ENCODE measurements at places on chromosomes 2 and 18. TPM values are rescaled to one million over a fixed set of nuclear protein-coding genes. Genes with fewer than 3 reads are reported as not detected.
A peak's percentile ranks its signal among the peaks of the same experiment; 100 is the strongest.

DNA sequence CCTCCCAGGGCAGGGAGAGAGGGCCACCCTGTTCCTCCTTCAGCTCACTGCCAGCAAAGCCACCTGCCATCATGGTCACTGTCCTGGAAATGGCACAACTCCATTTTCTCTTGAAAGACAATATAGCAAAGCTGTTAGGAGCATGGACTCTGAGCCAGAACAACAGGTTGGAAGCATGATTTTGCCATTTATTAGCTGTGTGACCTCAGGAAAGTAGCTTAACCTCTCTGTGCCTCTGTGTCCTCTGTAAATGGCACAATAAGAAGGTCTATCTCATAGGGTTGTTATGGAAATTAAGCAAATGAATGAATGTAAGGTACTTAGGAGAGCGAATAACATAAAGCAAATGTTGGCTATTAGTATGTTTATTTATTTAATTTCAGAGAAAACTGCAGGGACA is 730.4 kb upstream of the ID2 start:
- no peaks in the 10 kb centered on the region for H3K4me1 ChIP-seq
- H3K4me3 ChIP-seq = no peak overlapping the region
- H3K27ac ChIP-seq = no peak overlapping the region

DNA sequence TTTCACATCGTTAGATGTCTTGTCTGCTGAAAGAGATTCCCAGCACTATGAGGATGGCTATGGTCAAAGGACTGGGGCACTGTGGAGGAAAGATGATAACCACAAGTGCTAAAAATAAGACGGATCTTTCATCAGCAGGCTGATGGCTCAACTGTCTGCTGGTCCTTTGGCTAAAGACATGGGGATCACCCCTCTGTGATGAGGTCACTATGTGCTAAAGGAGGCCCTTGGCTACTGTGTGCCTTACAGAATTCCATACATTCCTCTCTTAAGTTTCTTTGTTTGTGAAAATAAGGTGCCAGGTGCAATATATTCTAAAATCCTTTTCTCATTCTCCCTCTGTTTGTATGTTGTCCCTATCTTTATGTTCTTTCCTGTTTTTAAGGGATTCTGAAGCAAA is 39.7 kb upstream of the LYPD6 start:
- no peaks in the 10 kb centered on the region for H3K4me1 ChIP-seq
- no peaks in the 10 kb centered on the region for H3K27me3 ChIP-seq
- no peaks in the 10 kb centered on the region for H3K36me3 ChIP-seq
- H3K4me3 ChIP-seq = no peak overlapping the region
- no peak overlapping the region for H3K27ac ChIP-seq
- DNase-seq = no peak

The CNDP1 gene
- not detected for total RNA-seq

GRCh38 chr2:47254464-47254863 is 99.4 kb upstream of the STPG4 start:
- no peak overlapping the region for H3K27ac ChIP-seq
- H3K27me3 ChIP-seq = no peaks in the 10 kb centered on the region
- no peak for DNase-seq
- no peak overlapping the region for H3K4me3 ChIP-seq
- no peaks in the 10 kb centered on the region for H3K4me1 ChIP-seq

The ACMSD gene
- total RNA-seq = not detected

The SCG2 gene
- 27.0 TPM for total RNA-seq

DNA sequence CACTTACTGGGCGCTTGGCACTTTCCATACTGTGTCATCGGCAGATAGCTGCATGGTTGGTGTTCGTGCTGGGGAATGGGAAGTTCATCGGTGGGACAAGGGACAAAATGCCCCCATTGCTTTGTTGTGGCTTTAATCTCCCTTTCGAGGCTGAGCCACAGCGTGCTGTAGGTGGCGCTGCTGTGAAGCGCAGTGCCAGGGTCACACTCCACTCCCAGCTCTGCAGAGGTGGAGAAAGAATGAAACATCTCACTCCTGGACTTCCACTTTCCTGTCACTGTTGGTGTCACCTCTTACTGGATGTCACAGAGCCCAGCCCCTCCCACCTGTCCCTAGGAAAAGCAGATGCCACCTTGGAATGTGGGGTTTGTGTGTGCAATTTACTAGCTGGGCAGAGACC is 8.7 kb downstream of the TYMS start:
- peaks cover 59% of the 10 kb centered on the region for H3K36me3 ChIP-seq
- no peak for DNase-seq
- H3K27ac ChIP-seq = no peak overlapping the region
- H3K4me1 ChIP-seq = no peaks in the 10 kb centered on the region
- no peak overlapping the region for H3K4me3 ChIP-seq

- H3K27ac ChIP-seq = no peak overlapping the region
- peaks cover 7% of the 10 kb centered on the region for H3K4me1 ChIP-seq
- DNase-seq = no peak
- no peaks in the 10 kb centered on the region for H3K36me3 ChIP-seq
These were observed 7.1 kb upstream of the PKDCC start for GRCh38 chr2:42040643-42041278.

GRCh38 chr2:74696829-74697228 is 42.8 kb downstream of the SEMA4F start:
- H3K27me3 ChIP-seq = no peaks in the 10 kb centered on the region
- no peaks in the 10 kb centered on the region for H3K4me1 ChIP-seq

- H3K4me1 ChIP-seq = no peaks in the 10 kb centered on the region
- peaks cover 14% of the 10 kb centered on the region for H3K27me3 ChIP-seq
- peak; percentile 22 for DNase-seq
- no peaks in the 10 kb centered on the region for H3K36me3 ChIP-seq
These were observed 242.5 kb downstream of the RPIA start for GRCh38 chr2:88933980-88934379.

DNA sequence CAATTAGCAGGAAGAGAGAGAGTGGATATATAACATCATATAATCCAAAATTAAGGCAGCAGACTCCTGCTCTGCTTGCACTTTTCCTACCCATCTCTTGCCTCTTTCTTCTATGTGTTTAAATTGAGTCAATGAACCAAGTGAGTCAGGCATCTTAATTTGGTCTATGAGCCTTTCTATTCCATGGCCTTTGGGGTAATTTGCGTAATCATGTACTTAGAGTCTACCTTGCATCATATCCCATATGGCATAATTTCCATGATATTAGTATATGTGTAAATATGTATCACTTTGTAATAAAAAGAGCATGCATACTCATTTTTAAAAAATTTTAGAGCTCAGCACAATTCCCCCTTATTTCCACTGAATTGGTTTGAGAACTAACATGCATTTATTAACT is 555.2 kb downstream of the STK39 start:
- H3K36me3 ChIP-seq = no peaks in the 10 kb centered on the region
- DNase-seq = no peak
- H3K4me1 ChIP-seq = no peaks in the 10 kb centered on the region
- H3K27me3 ChIP-seq = no peaks in the 10 kb centered on the region

- H3K4me1 ChIP-seq = no peaks in the 10 kb centered on the region
- H3K4me3 ChIP-seq = no peak overlapping the region
- H3K36me3 ChIP-seq = peaks cover 9% of the 10 kb centered on the region
- DNase-seq = no peak
These were observed 82.0 kb downstream of the DNMT3A start for GRCh38 chr2:25259737-25260124.

GRCh38 chr18:2655178-2655953 is at the start of gene SMCHD1:
Gene SMCHD1 (plus strand): TSS chr18:2655726. CDS start chr18:2656076, 350 bp downstream.
- H3K27me3 ChIP-seq = no peaks in the 10 kb centered on the region
- H3K36me3 ChIP-seq = no peaks in the 10 kb centered on the region
- DNase-seq = peak; percentile 92
- peak within 1 kb of the TSS; percentile 98 for H3K4me3 ChIP-seq
- H3K27ac ChIP-seq = peak within 1 kb of the TSS; percentile 97
- peaks cover 5% of the 10 kb centered on the region for H3K4me1 ChIP-seq

GRCh38 chr18:22311301-22311700 is 106.4 kb downstream of the CTAGE1 start:
- H3K4me1 ChIP-seq = no peaks in the 10 kb centered on the region
- H3K27ac ChIP-seq = no peak overlapping the region
- no peaks in the 10 kb centered on the region for H3K36me3 ChIP-seq
- peaks cover 45% of the 10 kb centered on the region for H3K27me3 ChIP-seq
- no peak overlapping the region for H3K4me3 ChIP-seq

DNA sequence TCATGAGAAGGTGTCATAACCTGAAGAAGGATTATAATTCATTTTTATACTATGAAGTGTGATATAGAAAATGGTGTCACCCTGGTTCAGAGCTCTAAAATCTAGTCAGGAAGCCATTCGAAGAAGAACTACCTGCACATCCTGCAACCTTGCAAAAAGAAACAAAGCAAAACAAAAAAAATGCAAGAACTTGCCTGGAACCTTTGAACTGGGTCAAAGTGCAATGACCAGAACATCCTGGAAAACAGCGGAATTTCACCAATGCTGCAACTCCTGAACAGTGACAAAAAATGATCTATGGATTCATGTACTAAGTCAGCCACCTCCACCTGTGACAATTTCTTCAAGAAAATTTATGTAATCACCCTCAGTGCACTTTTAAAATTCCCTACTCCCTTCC is 1083.3 kb upstream of the GYPC start:
- DNase-seq = no peak
- no peaks in the 10 kb centered on the region for H3K36me3 ChIP-seq
- no peaks in the 10 kb centered on the region for H3K4me1 ChIP-seq
- H3K27ac ChIP-seq = no peak overlapping the region

GRCh38 chr2:9278439-9278838 is 71.8 kb downstream of the ASAP2 start:
- H3K27me3 ChIP-seq = no peaks in the 10 kb centered on the region
- H3K4me1 ChIP-seq = peaks cover 7% of the 10 kb centered on the region
- H3K27ac ChIP-seq = no peak overlapping the region
- H3K36me3 ChIP-seq = no peaks in the 10 kb centered on the region

The DLX2 gene
- 18.3 TPM for total RNA-seq

- H3K27me3 ChIP-seq = no peaks in the 10 kb centered on the region
- H3K4me1 ChIP-seq = peaks cover 14% of the 10 kb centered on the region
- no peak for DNase-seq
- no peak overlapping the region for H3K27ac ChIP-seq
- no peaks in the 10 kb centered on the region for H3K36me3 ChIP-seq
These were observed 78.0 kb downstream of the PTPN4 start for GRCh38 chr2:119837759-119838158.

DNA sequence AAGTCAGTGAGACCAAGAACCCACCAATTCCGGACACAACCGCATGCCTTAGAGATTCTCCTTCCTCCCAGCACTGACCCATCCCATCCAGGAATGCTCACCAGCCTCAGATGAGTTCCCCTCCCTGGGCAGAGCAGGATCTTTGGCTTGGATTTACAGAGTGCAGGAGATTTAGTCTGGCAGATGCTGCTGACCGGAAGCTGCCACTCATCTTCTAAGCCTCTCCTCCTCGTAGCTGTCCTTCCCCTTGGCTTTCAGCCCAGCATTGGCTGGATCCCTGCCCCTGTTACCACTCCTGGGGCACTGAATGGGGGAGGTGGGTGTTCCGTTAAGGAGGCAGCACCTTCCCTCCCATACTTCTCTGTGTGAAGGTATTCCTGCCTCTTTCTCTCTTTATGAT is 53.2 kb downstream of the VWA3B start:
- H3K36me3 ChIP-seq = no peaks in the 10 kb centered on the region
- no peaks in the 10 kb centered on the region for H3K27me3 ChIP-seq
- H3K4me3 ChIP-seq = no peak overlapping the region
- no peak overlapping the region for H3K27ac ChIP-seq

GRCh38 chr2:28339516-28340175 is 53.0 kb upstream of the FOSL2 start:
- H3K4me3 ChIP-seq = no peak overlapping the region
- H3K4me1 ChIP-seq = peaks cover 6% of the 10 kb centered on the region
- no peak overlapping the region for H3K27ac ChIP-seq
- no peaks in the 10 kb centered on the region for H3K27me3 ChIP-seq

DNA sequence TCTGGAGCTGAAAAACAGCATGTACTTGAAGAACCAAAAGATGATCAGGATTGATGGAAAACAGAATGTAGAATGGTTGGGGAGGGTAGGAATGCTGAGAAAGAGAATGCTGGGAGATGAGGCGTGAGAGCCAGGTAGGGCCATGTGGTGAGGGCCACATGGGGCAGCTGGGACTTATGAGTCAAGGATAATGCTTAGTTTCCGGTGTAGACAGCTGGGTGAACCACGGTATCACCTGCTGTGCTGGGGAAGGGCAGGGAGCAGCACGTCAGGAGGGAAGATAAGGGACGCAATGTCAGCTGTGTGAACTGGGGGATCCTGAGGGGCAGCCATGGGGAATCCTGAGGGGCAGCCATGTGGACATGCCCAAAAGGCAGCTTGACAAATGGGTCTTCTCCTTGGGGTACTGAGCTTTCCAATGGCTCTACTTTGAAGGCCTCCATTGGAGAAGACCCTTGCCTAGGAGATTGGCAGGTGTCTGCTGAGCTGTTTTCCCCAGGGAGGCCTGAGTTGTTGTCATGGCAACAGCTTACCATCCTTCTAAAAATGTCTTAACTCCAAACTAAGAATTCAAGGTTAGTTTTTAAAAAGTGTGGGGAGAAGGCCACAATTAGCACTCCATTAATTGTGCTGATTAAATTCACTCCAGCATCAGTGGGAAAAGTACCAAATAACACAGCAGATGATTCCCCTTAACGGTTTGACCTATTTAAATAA is 51.1 kb downstream of the MTHFD2 start:
- no peak for DNase-seq
- H3K4me1 ChIP-seq = no peaks in the 10 kb centered on the region
- no peaks in the 10 kb centered on the region for H3K36me3 ChIP-seq
- H3K27me3 ChIP-seq = no peaks in the 10 kb centered on the region
- no peak overlapping the region for H3K27ac ChIP-seq

- DNase-seq = no peak
- no peaks in the 10 kb centered on the region for H3K36me3 ChIP-seq
These were observed 86.7 kb upstream of the RANBP2 start for GRCh38 chr2:108632332-108633160.

- no peaks in the 10 kb centered on the region for H3K27me3 ChIP-seq
- H3K4me3 ChIP-seq = no peak overlapping the region
- H3K27ac ChIP-seq = no peak overlapping the region
- peaks cover 4% of the 10 kb centered on the region for H3K4me1 ChIP-seq
- peak; percentile 12 for DNase-seq
These were observed 127.3 kb upstream of the IL1R2 start for GRCh38 chr2:101864426-101864825.

The CASP8 gene
- total RNA-seq = 28.4 TPM

The MAPRE3 gene
- 9.0 TPM for total RNA-seq

GRCh38 chr2:32235315-32235714 is 29.4 kb downstream of the NLRC4 start:
- H3K27me3 ChIP-seq = no peaks in the 10 kb centered on the region
- no peaks in the 10 kb centered on the region for H3K36me3 ChIP-seq
- no peak for DNase-seq

GRCh38 chr18:42773870-42774269 is 341.6 kb downstream of the RIT2 start:
- DNase-seq = no peak
- no peaks in the 10 kb centered on the region for H3K36me3 ChIP-seq
- no peaks in the 10 kb centered on the region for H3K27me3 ChIP-seq

All from A673 (cell line).